Upper lobe of right lung (tissue), 1 donor: ENCODE measurements at places on chromosomes 1 and 21.

DNA sequence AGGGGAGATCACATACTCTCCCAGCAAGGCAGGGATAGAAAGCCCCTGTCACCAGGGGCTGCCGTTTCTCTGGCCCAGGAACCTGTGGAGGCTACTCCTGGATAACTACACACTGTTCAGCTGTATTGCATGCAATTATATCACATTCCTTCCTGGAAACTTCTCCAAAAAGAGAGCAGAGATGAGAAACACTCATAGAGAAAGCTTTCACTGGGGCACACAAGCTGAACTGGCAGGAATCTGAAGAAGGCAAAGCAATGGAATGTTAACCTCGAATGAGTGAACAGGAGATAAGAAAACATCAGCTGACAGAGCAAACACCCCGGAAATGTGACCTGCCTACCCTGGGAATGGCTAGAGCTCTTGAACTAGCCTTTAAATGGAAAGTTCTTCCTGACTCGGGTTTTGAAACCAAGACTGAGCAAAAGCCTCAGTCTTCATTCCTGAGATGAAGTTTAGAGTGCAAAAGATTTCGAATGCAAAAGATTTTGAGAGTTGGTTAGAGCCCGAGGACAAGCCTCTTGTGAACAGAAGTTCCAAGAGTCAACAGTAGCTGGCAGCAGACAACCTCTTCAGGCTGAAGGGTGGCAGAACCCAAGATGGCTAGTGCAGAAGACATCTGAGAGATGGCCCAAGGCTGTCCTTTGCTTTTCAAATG is 32.3 kb downstream of the CCN1 start:
- DNase-seq, result no peak

GRCh38 chr1:209531006-209531405 is 52.5 kb upstream of the CAMK1G start:
- no peak for DNase-seq

- DNase-seq, result no peak
Measured at GRCh38 chr1:200949626-200950025, 54.9 kb downstream of the INAVA start.

DNA sequence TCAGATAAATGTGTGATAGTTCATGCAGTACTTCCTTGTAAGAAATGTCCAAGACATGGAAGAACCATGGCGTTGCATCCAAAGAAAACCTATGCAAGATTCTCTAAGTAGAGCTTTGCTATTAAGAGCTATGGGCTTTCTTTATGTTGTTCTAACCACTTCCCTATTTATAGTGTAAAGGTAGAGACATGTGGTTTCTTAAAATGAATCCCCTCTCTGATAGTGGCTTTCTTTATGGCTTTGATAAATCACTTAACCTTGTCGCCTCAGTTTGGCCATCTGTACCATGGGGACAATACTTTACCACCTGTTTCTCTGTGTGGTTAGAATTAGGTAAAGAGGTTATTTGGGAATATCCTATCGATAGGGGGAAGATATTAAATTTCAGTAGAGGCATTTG is 305.5 kb downstream of the NFIA start:
- DNase-seq, result no peak

DNA sequence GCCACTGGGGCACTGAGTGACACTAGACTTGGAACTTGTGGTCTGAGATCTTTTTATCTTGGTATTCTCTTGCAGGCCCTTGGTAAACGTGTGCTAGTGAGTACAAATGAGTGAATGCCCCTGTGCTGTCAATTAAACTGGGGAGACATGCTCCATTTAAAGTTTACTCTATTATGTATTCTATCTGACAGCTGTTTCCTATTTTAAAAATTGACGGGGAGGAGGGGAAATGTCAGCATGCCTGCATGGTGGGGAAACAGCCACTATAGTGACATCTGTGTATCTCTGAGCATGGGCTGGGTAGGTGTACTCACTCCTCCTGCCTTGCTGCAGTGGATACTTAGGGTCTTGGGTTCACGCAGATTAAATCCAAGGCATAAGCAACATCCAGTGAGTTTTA is 59.0 kb upstream of the IKBKE start:
- no peak for DNase-seq

DNA sequence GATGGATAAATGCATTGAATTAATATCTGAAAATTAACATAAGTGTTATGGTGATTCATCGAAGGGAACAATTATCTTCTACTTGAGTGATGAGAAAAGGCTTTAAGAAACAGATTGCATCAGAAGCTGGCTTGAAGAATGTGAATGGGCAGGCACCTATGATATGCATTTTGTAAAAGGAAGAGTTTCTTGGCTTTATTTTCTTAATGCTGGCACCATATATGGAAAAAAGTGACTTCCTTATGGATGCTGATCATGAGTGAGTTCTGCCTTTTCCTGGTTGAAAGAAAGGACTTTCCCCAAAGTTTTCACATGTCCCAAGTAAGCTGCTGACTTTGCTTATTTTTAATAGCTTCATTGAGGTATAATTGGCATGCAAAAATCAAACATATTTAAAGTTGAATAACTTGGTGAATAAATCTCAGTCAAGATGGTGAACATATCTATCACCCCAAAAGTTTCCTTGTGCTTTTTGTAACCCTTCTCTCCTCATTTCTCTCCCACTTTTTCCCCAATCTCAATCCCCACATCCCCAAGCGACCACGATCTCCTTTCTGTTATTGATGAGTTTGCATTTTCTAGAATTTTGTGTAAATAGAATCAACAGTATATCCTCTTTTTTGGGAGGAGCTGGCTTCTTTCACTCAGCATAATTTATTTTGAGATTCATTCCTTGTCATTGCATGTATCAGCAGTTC is 74.2 kb downstream of the SPATA46 start:
- no peak for DNase-seq

DNA sequence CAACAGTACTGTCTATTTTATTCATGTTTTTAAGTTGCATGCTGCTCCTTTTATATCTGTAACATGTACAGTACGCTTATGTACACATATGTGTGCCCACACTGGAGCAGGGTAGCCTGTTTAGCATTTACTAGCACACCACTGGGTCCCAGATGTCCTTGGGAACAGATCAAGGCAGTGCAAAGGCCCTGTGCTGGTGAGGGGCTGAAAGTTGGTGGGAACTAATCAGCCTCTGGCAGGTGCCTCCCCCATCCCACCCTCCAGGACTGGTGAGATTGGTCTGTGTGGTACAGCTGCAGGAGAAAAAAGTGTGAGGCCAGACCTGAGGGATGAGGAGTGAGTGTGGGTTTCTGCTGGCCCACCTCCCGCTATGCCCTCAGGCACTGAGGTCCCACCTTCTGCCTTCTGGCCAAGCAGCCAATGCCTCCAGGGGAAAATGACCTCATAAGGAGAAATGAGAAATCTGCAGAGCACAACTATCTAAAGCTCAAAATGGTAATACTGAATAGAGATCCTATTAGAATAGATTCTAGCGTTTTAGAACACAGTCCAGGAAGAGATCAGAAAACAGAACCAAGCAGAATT is 58.9 kb downstream of the POFUT2 start:
- DNase-seq, result no peak

DNA sequence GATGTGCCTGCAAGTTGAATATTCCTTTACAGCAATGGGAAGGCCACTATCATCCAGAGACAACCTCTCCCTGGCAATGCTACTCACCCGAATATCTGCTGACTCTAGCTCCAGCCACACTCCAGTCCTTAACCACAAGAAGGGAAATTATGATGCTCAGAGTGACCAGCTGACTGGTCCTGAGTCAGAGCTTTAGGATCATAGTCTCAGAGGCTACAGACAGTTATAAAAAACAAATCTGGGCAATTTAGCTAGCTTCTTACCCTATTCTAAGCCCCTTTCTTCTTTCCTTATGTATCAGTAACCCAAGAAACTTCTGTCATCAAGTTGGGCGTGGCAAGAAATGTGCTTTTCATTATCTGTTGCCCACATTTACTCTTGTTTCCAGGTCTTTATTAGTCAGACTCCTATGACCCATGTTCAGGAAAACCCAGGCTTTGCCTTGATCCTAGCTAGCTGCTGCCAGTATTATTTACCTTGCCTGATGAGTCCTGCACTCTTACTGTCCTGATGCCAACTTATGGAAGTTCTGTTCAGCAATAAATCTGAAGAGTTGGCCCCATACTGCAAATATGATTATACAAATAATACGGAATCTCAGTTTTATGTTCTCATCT is 207.0 kb downstream of the TTLL7 start:
- no peak for DNase-seq

DNA sequence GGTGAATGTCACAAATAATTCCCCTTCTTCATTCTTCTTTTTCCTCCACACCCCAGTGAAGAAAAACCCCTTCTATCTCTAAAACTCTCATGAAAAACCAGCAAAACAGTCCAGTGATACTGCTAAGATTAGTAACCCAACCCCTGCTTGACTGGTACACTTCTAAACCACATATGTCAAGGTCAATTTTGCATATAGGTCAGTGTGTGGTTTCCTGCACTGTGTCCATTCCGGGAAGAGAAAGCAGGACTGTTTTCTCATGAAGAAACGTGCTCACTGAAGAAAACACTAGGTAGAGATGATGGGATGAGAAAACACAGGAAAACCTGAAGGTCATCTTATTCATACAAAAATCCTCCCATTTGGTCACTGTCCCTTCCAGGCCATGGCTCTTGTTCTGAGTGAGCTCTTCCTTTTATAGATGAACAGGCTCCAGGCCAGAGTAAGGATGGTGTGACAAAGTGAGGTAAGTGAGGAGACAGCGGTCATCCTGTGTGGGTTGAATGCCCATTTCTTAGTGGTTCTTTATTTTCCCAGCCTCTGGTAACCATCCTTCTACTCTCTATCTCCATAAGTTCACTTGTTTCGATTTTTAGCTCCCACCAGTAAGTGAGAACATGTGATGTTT is 122.7 kb downstream of the FASLG start:
- DNase-seq, result no peak

- no peak for DNase-seq
Measured at GRCh38 chr1:79817031-79817560, 810.6 kb upstream of the ADGRL4 start.

DNA sequence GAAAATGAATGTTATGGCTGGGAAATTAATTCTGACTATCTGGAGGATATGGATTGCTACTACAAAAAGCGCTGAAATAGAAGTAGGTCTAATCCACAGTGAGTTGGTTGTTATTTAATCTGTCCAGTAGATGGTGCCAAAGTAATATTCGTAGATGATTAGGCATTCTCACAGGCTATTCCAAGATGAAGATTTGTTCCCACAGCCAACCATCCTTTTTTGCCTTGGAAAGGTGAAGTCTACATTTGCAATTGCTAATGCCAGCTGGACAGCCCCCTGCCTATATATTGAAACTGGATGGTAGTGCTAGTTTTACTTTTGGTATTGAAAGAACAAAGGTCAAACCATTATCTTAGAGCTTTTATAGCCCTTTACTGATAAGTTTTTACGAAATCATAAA is 43.8 kb downstream of the RBM11 start:
- DNase-seq, result no peak

- peak; percentile 72 for DNase-seq
Measured at GRCh38 chr1:8816831-8817411, 519 bp downstream of the RERE start.

GRCh38 chr1:111145542-111145941 is 5.5 kb downstream of the CEPT1 start:
- DNase-seq, result no peak

- DNase-seq, result no peak
Measured at GRCh38 chr1:62362926-62363325, 43.7 kb upstream of the KANK4 start.

DNA sequence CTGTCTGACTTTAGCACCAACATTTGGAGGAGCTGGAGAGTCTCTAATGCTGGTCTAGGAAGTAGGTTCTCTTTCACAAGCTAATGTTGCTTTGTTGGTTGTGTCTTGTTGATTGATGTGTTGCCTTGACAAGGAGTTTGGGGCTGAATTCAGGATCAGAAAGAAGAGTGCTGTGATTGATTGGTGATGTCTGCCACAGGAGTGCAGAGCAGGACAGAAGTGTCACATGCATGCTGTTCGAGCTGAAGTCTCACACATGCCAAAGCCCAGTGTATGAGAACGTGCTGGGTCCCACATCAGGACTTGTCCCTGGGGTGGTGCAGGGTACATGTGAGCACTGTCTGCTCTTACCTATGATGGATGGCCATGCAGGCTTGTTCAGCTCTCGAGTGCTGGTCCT is 694.4 kb downstream of the MATN1 start:
- no peak for DNase-seq

DNA sequence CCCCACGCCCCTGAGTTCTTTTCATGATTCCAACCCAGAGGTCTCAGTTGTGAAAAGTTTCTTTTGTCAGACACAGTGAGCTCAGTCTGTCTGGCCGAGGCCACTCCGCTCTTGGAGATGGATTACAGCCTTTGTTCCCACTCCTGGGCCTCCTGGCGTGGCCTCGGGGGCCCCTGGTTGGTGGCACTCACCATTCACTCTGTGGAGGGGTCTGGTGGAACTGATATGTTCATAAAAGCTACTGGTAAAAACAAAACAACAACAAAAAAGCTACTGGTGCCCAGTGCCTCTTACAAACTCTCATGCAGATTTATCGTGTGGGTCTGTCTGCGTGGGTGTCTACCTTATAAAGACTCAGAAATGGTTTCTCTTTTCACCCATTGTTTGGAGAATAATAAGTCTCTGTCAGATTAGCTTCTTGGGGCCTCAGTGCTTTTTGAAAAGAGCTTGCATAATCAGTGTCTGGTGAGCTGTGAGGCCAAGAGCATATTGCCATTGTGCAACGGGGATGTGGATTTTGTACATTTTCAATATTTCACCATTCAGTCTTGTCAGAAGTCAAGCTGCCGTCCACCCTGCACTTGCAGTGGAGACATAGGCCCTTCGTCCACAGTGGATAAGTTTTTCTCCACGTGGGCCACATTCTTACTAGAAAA is 86.7 kb downstream of the GALNT2 start:
- no peak for DNase-seq

DNA sequence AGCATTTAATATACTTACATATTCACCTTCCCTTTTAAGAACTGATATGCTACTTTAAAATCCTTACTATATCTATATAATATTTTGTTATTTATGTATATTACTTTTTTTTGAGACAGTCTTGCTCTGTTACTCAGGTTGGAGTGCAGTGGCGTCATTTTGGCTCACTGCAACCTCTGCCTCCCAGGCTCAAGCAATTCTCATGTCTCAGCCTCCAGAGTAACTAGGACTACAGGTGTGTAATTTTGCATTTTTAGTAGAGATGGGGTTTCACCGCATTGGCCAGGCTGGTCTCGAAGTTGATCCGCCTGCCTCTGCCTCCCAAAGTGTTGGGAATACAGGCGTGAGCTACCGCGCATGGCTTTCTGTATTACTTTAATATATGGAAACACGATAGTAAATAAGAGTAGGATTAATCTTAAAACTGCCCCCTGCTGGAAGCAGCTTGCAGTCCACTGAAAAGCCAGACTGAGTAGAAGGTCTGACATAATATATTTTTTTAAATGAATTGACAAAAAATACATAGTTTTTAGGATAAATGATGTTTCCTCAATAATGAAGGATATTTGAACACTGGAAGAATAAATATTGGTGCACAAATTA is 24.4 kb downstream of the RCAN3 start:
- no peak for DNase-seq

- DNase-seq, result no peak
Measured at GRCh38 chr1:14659913-14660312, 61.4 kb downstream of the KAZN start.
